ENCODE measurements at places on chromosomes 7 and 10.

- DNase-seq, result no peak
Measured at GRCh38 chr7:92731335-92732063, 104.9 kb downstream of the CDK6 start.

- no peak for DNase-seq
Measured at GRCh38 chr10:13732465-13732881, 145.7 kb downstream of the PRPF18 start.

- DNase-seq, result no peak
Measured at GRCh38 chr10:43809211-43809930, 160.7 kb upstream of the ZNF32 start.

DNA sequence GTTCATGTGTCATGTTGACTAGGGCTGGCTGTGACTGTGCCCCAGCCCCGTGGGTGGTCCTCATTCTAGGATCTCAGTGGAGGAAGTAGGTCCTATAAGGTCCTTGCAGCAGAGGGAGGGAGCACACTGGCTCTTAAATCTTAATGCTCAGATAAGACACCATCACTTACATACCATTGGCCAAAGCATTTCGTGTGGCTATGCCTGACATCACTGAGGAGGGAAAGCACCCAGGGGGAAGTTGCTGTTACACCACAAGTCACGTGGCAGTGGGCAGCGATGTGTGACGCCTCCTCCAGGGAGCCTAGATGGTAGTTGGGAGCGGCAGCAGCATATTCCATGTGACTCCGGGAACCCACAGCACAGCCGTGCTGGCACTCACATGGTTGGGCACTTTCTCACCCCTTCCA is 224.7 kb upstream of the SH2B2 start:
- peak; percentile 53 for DNase-seq

- DNase-seq, result no peak
Measured at GRCh38 chr7:74134117-74134620, 40.0 kb upstream of the EIF4H start.

GRCh38 chr10:68526634-68527307 is 552 bp downstream of the SLC25A16 start:
- DNase-seq, result no peak

- no peak for DNase-seq
Measured at GRCh38 chr7:149295481-149295850, 33.5 kb downstream of the ZNF783 start.

DNA sequence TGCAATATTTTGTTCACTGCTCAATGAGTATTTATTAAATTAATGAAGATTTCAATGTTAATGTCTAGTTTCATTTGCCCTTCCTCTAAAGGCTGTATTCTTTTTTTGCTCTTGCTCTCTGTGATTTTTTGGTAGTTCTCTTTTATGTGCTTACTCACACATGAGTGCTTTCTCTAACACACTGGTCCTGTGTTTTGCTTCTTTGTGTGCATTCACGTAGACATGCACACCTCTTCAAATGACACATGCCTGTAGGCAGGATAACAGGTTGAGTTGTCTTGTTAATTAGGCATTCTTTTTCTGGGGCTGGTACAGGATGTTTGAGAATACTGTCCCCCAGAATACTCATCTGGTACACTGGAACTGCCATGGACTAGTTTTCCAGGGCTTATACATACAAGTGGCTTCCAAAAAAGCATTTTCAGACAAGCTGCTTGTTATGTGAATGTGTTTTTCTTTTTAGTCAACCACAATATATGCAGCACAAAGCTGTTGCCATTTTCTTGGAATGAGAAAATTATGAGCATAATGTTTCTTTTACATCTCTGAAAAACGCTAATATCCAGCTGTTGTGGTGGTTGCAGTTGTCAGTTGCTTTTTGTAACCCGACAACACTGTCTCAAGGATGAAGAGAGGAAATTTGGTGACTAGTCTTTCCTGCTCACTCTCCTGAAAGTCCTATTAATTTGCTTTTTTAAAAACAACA is 416.4 kb downstream of the AUTS2 start:
- no peak for DNase-seq

- DNase-seq, result no peak
Measured at GRCh38 chr10:128927497-128928161, 539.4 kb upstream of the MGMT start.

DNA sequence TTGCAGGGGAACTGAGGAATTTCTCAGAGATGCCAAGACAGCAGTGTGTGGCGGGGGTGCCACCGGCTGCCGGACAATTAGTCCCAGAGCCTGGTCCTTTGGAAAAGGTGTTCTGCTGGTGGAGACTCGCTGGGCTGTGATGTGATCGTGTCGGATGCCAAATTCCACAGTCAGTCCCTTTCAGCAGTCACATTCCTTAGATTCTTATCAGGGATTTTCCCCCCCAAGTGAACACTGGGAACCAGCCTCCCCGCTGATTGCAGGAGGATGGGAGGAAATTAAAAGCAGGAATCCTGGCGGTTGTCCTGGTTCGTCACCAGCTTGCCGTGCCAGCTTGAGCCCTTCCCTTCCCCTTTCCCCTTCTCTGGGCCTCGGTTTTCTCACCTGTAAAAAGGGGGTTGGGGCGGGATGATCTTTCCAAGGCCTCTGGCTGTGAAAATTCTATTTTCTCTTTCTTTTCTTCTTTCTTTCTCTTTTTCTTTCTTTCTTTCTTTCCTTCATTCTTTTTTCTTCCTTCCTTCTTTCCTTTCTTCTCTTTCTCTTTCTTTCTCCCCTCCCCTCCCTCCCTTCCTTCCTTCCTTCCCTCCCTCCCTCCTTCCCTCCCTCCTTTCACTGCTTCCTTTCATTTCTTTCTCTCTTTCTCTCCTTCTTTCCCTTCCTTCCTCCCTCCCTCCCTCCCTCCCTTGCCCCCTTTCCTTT is 39.6 kb downstream of the COL26A1 start:
- no peak for DNase-seq

- no peak for DNase-seq
Measured at GRCh38 chr10:77911535-77912123, 14.9 kb downstream of the DLG5 start.

GRCh38 chr7:70693686-70694433 is 438.1 kb upstream of the GALNT17 start:
- DNase-seq, result peak; percentile 35

- DNase-seq, result no peak
Measured at GRCh38 chr7:77765481-77765880, 32.8 kb downstream of the TMEM60 start.

DNA sequence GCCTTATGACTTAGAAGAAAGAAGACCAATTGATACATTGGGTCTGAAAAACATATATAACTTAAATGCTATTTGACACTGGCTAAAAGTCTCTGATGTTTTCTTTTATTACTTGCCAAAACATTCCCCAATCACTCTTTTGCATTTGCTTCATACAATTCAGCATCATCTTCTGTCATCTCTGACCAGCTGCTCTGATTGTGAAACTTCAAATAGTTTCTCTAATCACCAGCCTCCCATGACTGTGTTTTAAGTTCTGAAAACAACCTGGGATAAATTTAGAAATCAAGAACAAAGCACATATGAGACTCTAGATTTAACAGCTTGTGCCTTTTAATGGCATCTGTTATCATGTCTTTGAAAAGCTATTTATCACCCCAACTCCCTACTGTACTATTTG is 208.4 kb upstream of the KCND2 start:
- DNase-seq, result no peak

GRCh38 chr10:119455609-119456434 is 86.7 kb downstream of the RGS10 start:
- no peak for DNase-seq

GRCh38 chr10:86368987-86369386 is 2.4 kb upstream of the GRID1 start:
- no peak for DNase-seq

DNA sequence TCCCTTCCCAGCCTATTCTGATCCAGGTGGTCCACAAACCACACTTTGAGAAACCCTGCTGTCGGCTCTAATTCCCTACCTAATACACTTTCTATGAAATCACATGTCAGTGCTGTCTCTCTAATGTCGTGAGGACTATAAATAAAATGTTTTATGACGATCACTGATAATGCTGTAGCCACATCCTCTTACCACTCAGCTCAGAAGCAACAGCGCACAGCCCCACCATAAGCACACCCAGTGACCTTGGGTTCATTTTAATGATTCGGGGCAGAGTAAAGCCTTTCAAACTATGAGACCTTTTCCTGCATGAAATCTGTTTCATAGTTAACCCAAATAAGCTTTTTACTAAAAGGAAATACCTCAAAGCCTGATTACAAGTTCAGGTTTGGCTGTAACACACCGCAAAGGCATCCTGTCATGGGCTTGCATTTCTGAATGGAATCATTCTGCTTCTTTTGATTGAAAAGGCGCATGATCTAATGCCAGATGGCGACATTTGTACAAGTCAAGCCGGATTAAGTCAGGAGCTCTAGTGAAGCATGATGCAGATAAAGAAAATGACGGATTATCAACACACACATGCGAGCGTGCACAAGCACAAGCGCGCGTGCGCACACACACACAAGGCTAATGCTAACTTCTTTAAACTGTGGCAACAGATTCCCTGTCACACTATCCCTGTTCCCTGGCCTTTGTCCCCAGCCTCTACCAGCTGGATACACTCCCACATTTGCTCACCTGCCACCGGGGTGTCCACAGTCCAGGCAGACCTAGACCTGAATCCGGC is 180.5 kb upstream of the PDE1C start:
- DNase-seq, result no peak

GRCh38 chr7:24457219-24457558 is 116.1 kb upstream of the PALS2 start:
- no peak for DNase-seq

- no peak for DNase-seq
Measured at GRCh38 chr7:82443036-82443546, 486 bp downstream of the CACNA2D1 start.

DNA sequence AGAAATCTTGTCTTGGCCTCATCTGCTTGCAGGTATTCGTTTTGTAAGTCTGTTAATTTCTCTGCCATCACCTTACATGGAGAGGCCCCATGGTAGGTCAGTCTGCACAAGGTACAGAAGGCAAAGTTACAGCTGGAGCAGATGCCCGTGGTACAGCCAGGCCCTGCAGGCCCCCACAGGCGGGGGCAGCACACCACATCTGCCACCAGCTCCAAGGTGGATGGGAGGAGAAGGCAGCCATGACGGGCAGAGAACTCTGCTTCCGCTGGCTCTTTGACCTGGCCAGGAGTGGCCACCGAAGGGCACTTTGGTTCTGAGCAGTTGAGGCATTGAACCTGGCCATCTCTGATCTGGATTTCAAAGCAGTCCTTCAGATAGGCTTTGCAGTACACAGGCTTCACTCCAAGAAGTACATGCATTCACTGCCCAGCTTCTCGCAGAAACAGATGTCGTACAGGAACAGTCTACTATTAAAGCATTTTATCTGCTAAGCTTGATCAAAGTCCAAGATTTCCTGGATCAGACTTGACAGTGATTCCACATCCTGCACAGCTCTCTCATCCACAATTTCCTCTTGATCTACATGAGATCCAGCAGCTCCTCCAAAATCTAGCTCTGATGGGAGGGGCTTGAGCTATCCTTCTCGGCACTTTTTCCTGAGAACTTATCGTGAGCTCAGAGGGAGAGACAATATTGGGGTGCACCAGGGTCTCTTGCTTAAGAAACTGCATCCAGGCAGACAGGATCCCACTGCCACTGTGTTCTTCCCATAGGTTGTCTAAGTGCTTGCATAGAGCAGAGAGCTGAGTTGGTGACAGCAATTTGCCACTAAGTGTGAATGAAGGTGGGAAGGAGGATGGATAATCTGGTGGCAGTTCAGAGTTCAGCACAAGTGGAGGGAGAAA is 120.7 kb downstream of the TRRAP start:
- no peak for DNase-seq

DNA sequence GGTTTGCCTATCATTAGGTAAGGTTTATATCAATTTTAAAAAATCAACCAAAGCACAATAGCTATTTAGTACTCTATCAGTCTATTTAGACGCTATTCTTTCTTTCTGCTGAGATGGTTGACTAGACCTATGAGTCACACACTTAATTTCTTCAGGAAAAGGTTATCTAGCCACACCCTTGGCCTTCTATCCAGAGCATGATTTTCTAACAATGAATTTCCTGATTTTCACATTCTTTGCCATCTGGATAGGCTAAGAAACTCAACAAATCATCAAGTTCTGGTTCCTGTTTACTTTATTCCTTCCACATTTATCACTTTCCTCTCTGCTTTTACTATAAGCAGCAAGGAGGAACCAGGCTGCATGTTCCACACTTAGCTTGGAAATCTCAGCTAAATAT is 8.1 kb downstream of the PRPS1L1 start:
- no peak for DNase-seq

- DNase-seq, result no peak
Measured at GRCh38 chr7:367351-367901, 77.5 kb downstream of the FOXL3 start.

- no peak for DNase-seq
Measured at GRCh38 chr10:48594371-48594770, 10.5 kb downstream of the ARHGAP22 start.

- peak; percentile 41 for DNase-seq
Measured at GRCh38 chr7:27242555-27243339, at the start of gene EVX1. TSS of gene EVX1 (plus strand) at chr7:27242802. CDS start at chr7:27243031, 229 bp downstream.

DNA sequence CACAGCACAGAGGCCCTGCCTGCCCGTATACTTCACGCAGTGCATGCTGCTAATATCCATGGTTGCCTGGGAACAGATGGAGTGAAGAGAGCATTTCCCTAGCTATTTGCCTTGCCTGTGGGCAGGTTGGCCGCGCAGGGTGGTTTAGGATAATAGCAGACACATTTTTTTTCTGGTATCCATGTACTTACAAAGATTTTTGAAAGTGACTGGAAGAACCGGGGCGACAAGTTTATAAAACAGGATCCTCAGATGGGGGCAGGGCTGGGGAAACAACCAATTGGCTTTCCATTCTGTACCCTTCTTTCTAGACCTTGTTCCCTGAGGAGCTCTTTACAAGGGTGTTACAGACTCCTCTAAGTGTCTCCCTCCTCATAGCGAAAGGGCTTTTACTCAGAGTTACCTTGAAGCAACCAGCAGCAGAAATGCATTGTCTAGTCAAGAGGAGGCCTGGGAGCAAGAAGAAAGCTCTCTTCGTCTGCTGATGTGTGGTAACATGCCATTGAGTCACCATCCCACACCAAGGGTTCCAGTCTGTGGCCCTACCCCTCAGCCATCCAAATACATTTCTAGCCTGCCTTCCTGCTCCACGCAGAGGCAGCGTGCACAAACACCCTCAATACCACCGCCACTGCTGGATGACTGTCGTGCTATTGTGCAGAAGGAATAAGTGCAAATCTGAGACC is 31.5 kb downstream of the MTURN start:
- no peak for DNase-seq

DNA sequence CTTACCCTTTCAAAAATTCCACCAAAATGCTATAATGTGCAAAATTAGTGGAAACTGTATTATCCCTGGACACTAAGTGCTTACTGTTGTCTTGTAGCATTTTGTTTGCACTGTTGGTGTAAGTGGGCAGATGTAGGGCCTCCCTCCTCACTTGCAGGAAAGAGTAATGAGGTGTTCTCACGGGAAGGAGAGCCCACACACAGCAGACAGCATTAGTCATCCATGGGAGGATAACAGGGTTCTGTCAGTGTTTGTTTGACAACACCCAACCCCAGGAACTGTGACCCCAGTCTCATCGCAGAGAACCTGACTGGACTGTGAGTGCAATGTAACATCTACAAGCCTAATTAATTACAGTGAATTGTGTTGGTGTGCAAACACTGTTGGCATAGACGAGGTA is 58.7 kb upstream of the VSTM2A start:
- DNase-seq, result no peak

GRCh38 chr10:11329062-11329673 is 282.3 kb downstream of the USP6NL start:
- no peak for DNase-seq

- DNase-seq, result no peak
Measured at GRCh38 chr10:50396491-50397311, 145.4 kb upstream of the ASAH2 start.
